LoVo (cell line): ENCODE measurements at places on chromosomes 1 and 21.
A peak's percentile ranks its signal among the peaks of the same experiment; 100 is the strongest.

GRCh38 chr1:15347182-15347581 is 62.5 kb upstream of the EFHD2 start:
- DNase-seq, result no peak

DNA sequence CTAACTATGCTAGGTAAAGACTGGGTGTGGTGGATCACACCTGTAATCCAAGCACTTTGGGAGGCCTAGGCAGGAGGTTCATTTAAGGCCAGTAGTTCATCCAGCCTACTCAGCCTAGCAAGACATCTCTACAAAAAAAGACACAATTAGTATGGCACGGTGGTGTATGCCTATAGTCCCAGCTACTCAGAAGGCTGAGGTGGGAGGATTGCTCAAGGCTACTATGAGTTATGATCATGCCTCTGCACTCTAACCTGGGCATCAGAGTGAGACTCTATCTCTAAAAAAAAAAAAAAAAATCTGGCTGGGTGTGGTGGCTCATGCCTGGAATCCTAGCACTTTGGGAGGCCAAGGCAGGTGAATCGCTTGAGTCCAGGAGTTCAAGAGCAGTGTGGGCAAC is 21.6 kb downstream of the NUP210L start:
- no peak for DNase-seq

DNA sequence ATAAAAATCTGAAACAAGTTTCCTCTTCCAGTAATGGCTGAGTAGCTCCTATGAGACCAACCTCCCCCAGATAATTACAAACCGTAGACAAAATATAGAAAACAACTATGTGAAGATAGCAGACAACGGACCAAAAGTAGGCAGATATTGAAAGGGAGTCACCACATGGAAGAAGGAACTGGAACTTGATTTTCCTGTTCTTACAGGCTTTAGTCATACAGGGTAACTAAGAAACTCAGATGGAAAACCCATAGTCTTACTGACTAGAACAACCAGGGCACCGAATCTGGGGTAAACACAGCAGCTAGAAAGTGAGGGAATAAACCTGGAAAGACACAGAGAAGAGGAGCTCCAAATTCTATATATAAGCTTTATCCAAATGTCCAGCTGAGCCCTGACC is 26.0 kb downstream of the LMX1A start:
- DNase-seq, result no peak

DNA sequence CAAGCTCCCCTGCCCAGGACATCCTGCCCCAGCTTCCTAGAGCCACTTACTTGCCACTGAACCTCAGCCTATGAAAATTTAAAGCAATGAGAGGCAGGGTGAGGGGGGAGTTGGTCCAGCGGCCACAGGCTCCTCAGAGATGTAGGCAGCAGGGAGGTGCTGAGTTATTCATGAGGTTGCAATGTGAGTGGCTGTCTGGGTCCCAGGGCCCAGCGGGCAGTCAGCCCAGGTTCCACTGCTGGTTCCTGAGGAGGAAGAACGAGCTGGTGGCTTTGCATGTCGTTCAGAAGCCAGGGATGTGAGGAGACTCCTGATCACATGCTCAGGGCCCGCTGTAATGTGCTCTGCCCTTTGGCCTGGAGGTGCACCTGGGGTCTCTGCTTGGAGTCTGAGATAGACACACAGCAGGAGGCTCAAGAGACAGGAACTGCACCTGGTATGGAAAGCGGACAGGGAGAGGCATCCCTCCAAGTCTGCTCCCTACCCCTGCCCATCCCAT is at the start of gene KNCN:
Gene KNCN, minus strand, starts transcription at position 51 of the 499 bp plus-strand sequence. CDS start 432 bp downstream, outside the sequence.
- DNase-seq, result no peak

DNA sequence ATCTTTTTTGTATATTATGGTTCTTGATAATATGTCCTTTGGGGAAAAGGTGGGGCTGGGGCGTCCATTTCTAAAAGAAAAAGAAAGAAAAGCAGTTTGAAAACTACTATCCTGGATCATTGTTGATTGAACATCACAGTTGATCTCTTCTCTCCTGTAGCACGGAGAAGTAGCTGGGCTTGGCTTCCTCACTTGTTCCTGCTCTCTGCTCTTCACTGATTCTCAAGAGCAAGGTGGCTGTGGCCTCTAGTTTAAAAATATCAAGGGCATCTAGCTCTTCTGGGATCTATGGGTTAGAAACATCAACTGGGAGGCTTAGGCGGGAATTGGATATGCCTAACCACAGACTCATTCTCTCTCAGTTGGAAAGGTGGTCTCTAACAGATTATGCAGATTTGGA is 38.1 kb upstream of the EPHA8 start:
- no peak for DNase-seq

DNA sequence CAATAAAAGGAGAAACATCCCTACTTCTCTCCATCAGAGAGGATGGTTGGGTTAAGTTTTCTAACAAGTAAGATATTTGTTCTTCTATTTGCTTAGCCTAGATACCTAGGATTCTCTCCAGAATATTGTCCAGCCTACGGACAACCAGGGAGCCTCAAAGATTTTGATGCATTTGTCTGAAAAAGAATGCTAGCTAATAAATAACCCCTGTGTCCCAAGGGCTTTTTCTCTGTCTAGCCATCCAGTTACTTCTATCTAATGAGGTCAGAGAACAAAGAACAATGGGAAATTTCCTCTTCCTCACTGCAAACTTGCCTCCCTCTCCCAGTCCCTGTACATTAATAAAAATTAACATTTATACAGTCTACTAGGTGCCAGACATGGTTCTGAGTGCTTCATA is 810 bp downstream of the RGS5 start:
- no peak for DNase-seq

DNA sequence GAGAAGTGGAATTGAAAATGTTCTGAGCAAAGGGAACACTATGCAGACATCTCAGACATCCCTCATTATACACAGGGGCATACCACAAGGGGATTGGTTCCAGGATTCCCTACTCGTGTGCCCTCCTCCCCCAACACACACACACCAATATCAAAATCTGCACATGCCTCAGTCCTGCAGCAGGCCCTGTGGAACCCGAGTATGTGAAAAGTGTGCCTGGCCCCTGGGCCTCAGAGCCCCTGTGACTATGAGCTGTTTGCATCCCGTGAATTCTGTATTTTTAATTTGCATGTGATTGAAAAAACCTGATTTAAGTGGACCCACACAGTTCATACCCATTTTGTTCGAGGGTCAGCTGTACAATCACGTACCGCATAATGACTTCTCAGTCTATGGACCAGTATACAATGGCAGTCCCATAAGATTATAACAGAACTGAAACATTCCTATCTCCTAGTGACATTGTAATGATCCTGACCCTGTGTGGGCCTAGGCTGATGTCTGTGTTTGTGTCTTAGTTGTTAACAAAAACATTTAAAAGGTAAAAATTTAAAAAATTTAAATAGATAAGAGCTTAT is 11.3 kb downstream of the POU2F1 start:
- DNase-seq, result no peak

DNA sequence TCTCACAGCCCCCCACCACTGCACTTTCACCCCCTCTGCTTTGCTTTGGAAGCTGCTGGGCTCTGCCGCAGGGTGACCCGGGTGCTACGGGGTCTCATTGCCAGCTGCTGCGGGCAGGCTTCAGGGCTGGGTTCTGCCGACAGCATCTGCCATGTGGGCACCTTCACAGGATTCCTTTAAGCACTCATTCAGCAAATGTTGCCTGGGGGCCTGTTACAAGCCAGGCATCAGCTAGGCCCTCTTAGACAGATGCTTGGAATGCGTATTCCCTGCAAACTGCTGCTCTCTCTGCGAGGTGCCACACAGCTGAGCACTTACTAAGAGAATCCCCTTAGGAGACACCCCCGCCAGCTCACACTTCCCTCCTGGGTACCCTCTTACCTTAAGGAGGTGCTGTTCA is 29.2 kb downstream of the COL16A1 start:
- no peak for DNase-seq

DNA sequence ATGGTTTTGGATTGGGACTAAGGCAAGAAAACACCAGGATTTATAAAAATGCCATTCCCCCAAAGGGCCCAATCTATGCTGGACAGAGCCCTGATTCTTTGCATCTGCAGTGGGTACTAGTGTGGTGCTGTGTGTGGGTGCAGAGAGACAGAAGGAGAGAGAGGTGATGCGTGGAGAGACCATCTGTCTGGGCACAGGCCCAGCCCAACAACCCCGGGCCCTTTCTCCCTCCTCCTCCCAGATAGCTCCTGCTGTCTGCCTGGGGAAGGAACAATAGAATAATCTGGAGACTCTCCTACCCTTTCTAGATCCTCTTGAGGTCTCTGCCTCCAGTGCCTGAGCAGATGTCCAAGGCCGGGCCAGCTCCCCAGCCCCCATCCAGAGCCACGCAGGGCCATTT is 15.1 kb downstream of the KIAA1614 start:
- no peak for DNase-seq

- DNase-seq, result peak; percentile 67
These were observed 92.6 kb upstream of the NGF start for GRCh38 chr1:115430441-115431158.

GRCh38 chr1:50275566-50275965 is 147.7 kb downstream of the DMRTA2 start:
- DNase-seq, result no peak

- DNase-seq, result no peak
These were observed 5.8 kb downstream of the ITPKB start for GRCh38 chr1:226733304-226733703.

GRCh38 chr21:32173121-32173724 is 105.6 kb downstream of the MIS18A start:
- DNase-seq, result no peak

GRCh38 chr1:185442050-185442449 is 125.0 kb upstream of the IVNS1ABP start:
- DNase-seq, result no peak
